ENCODE measurements at places on chromosomes 6 and 20.

- no peak for DNase-seq
Measured at GRCh38 chr6:33254591-33254990, 17.1 kb downstream of the VPS52 start.

GRCh38 chr20:4898282-4899244 is 102.7 kb downstream of the SLC23A2 start:
- no peak for DNase-seq

GRCh38 chr20:59737816-59738215 is 133.5 kb downstream of the PHACTR3 start:
- DNase-seq = no peak

GRCh38 chr6:149311766-149312165 is 5.7 kb upstream of the TAB2 start:
- no peak for DNase-seq

Measured in mesothelial cell of epicardium (in vitro differentiated cells).